AG04450 (cell line): ENCODE measurements at places on chromosomes 3 and 15. TPM values are rescaled to one million over a fixed set of nuclear protein-coding genes. Genes with fewer than 3 reads are reported as not detected.

DNA sequence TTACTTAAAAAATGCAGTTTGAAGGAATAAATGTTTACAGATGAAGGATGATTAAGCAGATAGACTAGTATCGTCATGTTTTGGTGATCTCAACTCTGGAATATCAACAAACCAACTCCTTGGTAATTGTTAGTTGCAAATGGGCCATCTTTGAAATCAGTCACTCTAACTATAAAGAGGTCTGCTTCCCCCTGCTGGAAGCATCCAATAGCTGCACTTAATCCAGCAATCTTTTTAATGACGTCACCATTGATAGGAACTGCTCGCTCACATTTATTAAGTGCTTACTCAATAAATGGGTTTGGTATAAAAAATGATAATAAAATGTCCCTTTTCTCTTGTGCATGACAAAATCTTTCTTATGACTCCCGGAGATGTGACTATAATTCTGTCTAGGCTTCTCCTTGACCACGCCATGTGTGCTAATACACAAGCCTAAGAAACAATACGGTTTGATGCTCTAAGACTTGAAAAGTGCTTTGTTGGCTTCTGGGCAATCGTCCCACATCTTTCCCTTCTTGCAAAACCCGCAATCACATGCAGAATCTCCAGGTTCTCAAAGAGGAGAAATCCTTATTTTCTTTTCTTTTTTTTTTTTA lies 227.6 kb upstream of the POU1F1 start:
- DNase-seq, result peak; percentile 15

GRCh38 chr3:151751161-151751560 lies 17.4 kb downstream of the AADACL2 start:
- no peak for DNase-seq

- no peak for DNase-seq
Observed at GRCh38 chr15:74388363-74388951, 21.0 kb upstream of the CYP11A1 start.

- peak; percentile 33 for DNase-seq
Observed at GRCh38 chr15:81133782-81134461, at the start of gene CFAP161. TSS of gene CFAP161 (plus strand) at chr15:81134270. CDS start at chr15:81134330, 60 bp downstream.

DNA sequence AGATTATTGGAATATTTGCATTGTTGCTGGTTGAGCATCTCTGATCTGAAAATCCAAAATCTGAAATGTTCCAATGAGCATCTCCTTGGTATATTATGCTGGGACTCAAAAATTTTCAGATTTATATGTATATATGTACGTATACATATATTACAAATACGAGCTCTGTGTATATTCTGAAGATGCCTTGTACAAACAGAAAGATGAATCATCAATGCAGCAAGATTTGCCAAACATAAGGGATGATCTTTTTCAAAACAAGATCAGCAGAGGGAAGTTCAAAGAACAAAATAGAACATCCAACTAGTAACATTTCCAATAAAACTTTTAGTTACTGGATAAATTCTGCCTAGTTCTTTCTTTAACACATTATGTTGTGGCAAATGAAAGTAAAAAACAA lies 42.5 kb downstream of the HERC1 start:
- peak; percentile 3 for DNase-seq

- DNase-seq, result no peak
Observed at GRCh38 chr15:40722934-40723333, 28.0 kb downstream of the RAD51 start.

GRCh38 chr3:32420126-32421038 lies 28.7 kb downstream of the CMTM7 start:
- DNase-seq, result no peak

DNA sequence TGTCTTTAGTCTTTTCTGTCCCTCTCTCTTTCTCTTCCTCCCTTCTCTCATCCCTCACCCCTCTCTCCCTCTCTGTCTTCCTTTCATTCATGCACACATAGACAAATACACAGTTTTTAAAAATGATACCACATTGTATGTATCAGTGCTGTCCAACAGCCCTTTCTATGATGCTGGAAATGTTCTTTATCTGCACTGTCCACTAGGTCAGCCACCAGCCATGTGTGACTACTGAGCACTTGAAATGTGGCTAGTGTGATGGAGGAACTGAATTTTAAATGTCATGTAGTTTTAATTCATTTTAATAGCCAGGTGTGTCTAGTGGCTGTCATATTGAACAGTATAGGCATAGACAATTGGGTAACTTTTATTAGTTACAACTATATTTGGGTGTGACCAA lies 34.9 kb downstream of the COL6A5 start:
- DNase-seq, result no peak

GRCh38 chr3:58526515-58526957 lies 10.5 kb downstream of the ACOX2 start:
- DNase-seq, result peak; percentile 72

GRCh38 chr3:6680119-6680806 lies 180.7 kb upstream of the GRM7 start:
- no peak for DNase-seq

GRCh38 chr15:39357480-39358268 lies 223.2 kb upstream of the THBS1 start:
- no peak for DNase-seq

DNA sequence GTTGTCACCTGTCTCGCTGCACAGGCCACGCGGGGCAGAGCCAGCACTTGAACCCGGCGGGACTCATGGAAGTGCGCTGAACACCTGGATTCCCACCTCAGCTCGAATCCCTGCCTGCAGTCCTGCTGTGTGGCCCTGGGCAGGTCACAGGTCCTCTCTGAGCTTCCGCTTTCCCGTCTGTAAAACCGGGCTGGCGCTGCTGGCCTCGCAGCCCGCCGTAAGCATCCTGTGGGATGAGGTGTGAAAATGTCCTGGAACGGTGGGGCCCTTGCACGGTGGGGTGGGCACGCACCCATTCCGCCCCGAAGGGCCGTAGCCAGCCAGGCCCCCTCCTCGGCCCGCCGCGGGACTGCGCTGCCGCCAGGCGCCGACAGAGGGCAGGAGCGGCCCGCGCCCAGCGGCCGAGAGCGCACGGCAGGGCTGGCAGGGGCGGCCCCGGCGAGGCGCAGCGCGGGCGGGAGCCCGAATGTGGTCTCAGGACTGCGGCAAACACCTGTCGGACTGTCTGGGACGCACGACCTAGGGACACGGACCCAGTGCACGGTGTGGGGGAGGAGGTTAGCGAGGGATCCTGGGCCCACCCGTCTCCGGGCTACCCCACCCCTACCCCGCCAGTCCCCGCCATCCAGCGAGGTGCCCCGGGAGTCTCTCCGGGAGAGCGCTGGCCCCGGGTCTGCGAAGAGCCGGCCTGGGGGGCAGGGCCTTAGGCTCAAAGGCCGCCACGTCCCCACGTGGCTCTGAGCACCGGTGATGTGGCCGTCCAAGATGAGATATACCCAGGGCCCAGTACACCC lies 40.4 kb downstream of the DNAJB8 start:
- no peak for DNase-seq

The CRTAP gene
- polyA plus RNA-seq, result 314 and 338 TPM in 2 replicates

The KIF23 gene
- 14.6 and 20.0 TPM in 2 replicates for polyA plus RNA-seq

DNA sequence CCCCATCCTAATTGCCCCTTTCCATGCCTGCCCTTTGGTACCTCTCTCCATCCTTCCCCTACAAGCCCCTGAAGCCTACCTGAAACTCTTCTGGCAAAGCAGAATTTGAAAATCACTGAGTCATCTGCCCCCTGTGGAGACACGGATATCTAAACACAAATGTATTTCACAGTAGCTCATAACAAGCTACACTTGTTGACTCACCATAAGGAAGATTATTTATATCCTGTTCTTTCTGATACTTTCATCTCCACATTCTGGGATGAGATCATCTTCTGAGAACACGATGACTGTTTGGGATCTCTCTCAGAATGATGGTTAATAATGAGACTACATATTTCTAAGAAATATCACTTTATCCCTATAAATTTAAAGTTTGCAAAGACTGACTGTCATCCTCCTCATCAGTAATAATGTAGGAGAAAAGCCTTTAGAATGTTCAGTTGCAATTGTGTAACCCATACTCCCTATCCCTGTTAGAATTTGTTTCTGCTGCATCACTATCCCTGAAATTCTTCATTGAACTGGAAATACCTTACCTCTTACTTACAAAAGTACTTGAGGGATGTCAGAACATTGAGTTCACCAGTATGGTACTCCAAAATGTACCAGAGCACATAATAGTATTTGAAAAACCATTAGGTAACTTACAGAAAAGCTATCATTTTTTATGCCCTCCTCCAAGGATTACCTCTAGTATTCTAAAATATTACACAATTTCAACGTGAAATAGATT lies 116.1 kb upstream of the IL12A start:
- peak; percentile 74 for DNase-seq

The PRR20G gene
- not detected in 2 replicates for polyA plus RNA-seq

DNA sequence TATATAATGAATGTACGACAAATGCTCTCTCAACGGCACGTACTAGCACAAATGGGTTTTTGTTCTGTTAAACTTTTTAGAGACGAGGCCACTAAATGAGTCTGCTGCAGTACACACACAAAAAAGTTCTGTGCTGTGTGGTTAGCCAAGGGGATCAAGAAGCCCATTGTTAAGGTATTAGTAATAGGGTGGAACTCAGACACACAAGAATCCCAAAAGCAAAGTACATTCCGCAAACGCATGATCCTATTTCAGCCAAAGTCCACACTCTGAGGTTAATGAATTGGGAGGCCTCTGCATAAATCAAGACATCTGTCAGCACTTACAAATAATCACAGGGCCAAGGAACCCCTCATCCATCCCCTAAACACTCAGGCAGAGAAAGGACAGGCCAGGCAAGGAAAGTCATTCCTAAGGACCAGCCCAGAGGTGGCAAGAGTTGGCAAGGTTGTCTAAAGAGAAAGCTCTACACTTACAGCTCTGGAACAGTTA lies 12.1 kb downstream of the OSBPL10 start:
- peak; percentile 80 for DNase-seq

DNA sequence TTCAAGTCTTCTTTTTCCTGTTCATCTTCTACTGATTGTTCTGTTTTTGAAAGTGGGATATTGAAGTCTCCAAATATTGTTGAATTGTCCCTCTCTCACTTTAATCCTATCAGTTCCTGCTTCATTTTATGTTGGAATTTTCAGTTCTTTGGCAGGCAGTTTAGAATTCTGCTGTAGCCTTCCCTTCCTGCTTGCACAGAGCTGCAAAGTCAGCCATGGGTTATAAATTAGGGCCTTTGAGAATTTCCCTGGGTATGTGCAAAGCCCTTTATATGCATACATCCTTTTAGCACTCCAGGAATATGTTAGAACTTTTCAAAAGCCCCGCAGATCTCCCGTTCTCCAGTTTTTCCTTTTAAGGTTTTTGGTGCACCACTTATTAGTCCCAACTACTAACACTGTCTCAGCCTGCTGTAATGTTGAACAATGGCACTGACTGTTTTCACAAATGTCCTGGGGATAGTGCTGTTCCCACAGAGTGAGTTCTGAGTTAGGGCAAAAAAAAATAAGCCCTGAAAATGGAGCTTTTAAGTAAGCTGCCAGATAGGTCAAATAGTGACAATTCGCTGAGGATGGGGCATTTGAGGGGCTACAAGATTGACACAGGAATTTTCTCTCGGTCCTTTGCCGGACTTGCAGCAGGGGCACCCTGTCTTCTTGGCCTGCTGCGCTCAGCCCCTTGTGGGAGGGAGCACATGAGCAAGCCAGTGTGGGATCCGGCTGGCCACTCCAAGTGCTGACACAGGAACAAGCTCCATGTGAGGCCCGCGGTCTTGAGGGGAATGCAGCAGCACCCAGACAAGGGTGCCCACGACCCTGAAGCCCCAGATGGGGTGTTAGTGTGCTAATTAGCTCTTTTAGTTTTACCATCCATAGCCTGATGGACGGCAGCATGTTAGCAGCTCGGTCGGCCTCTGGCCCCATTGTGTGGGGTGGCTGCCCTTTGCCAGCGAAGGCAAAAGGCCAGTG lies 96.0 kb downstream of the VPS8 start:
- no peak for DNase-seq

- DNase-seq, result no peak
Observed at GRCh38 chr3:52090933-52091468, 34.6 kb upstream of the DUSP7 start.

- DNase-seq, result no peak
Observed at GRCh38 chr3:50341537-50341936, 901 bp upstream of the RASSF1 start.

- peak; percentile 6 for DNase-seq
Observed at GRCh38 chr3:129936757-129937156, 37.8 kb upstream of the TRH start.
